ENCODE measurements at places on chromosomes 5 and 9.

DNA sequence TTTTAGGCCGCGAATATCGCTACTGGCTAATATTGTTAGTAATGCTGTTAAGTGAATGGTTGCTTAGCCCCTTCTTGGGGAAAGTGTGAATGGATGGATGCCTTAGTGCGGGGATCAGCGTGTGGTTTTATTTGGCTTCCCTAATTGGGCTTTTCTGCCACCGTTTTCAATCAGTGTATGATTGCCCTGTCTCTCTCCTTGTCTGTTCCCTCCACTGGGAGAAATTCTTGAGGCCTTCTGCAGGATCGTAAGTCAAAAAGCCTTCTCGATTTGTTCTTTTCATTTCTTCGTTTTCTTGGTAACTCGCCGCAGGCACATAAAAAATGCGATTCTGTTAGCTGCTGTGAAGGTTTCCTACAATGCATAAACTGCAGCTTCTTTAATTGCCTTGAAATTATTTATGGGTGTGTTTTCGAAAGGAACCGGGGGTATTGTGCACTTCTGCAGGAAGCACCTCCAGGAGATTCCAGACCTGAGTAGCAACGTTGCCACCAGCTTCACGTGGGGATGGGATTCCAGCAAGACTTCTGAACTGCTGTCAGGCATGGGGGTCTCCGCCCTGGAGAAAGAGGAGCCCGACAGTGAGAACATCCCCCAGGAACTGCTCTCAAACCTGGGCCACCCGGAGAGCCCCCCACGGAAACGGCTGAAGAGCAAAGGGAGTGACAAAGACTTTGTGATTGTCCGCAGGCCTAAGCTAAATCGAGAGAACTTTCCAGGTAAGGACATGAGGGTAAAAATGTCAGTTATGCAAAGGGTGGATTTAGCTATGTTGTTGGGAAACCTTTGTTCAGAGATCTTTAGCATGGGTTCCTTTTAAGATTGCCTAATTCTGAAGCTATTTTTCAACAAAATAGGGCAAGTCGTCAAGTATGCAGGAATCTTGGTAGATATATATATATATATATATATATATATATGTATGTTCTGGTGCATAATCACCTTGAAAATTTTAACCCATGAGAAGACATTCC is 700 bp downstream of the SKP2 start:
- DNase-seq: no peak

GRCh38 chr9:138082918-138083636 is 205.5 kb downstream of the CACNA1B start:
- DNase-seq: no peak

GRCh38 chr5:62111428-62111827 is 194.6 kb upstream of the KIF2A start:
- DNase-seq: no peak

GRCh38 chr9:21684831-21685362 is 117.5 kb upstream of the MTAP start:
- DNase-seq: peak; percentile 99

- no peak for DNase-seq
Measured at GRCh38 chr9:133987446-133987788, 4.7 kb downstream of the VAV2 start.

DNA sequence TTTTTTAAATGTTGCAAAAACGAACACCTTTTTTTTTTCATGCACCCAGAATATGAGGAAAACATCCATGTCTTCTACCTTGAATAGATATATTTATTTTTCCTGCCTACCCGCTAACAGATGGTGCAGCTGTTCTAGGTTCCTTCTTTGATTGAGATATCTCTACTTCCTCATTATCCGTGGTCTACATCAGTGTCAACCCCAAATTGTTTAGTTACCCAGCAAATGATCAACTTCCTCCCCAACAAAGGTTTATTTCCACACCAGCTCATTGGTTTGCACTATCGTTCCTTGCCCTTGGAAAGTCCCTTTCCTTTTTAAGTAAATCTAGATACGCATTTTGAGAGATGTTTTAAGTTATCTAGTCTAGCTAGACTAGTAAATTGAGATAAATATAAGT is 166.4 kb downstream of the PRR16 start:
- DNase-seq: no peak

DNA sequence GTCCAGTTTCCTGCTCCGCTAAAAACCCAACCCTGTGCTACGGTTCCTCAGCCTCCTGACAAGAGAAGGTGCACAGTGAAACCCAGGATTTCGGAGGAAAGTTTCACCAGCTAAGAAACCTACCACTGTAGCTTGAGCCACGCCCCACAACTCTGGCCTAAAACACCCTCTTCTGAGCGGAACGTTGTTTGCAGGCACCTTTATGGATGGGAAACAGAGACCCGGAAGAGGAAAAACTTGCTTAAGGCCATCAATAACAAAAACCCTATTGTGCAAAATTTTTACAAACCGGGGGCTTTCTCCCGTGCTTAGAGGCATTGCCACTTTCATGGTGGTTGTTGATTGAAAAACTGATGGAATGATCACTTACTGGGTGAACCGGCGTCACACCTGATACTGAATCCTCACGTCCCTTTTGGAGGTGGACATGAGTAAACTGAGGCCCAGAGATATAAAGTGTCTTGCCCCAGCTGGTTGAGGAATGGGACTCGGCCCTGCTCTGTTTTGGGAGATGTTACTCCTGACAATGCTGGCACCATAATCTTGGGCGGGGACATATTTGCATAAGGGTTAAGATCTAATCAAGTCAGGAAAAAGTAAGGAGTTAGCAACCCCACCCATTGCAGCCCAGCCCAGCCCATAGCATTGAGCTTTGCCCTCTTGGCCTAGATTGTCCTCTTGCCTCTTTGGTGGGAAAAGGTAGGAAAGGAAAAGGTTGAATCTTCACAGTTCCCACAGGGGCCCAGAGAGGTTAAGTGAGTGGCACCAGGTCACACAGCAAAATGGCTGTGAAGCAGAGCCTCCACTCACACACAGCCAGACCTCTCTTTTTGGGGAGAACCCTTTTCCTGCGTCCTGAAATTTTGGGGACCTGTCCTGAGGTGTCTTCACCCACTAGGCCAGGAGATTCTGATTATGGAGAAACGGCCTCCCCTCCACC is 23.2 kb upstream of the PTGS1 start:
- no peak for DNase-seq

GRCh38 chr9:137070201-137070905 is at the start of gene SAPCD2:
SAPCD2 (minus strand) TSS chr9:137070557; CDS start chr9:137070460, 97 bp downstream.
- no peak for DNase-seq

DNA sequence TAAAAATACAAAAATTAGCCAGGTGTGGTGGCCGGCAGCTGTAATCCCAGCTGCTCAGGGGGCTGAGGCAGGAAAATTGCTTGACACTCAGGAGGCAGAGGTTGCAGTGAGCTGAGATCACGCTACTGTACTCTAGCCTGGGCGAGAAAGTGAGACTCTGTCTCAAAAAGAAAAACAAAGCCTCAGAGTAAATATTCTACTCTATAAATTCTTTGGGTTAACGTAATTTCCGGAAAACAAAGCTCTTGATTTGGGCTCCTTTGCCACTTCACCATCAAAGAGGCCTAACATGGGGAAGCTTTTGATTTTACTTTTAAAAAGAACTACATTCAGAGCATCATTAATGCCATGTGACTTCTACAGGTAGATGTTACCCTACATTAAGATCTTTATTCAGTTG is 103.1 kb downstream of the SERINC5 start:
- no peak for DNase-seq

- no peak for DNase-seq
Measured at GRCh38 chr9:93209097-93209496, 25.2 kb downstream of the WNK2 start.

- DNase-seq: no peak
Measured at GRCh38 chr5:78387468-78388153, 27.2 kb downstream of the SCAMP1 start.

- peak; percentile 64 for DNase-seq
Measured at GRCh38 chr5:19531374-19531952, 456.5 kb downstream of the CDH18 start.

- no peak for DNase-seq
Measured at GRCh38 chr5:122063836-122064235, 14.2 kb downstream of the LOX start.

- no peak for DNase-seq
Measured at GRCh38 chr9:119834064-119834620, 464.9 kb upstream of the BRINP1 start.

DNA sequence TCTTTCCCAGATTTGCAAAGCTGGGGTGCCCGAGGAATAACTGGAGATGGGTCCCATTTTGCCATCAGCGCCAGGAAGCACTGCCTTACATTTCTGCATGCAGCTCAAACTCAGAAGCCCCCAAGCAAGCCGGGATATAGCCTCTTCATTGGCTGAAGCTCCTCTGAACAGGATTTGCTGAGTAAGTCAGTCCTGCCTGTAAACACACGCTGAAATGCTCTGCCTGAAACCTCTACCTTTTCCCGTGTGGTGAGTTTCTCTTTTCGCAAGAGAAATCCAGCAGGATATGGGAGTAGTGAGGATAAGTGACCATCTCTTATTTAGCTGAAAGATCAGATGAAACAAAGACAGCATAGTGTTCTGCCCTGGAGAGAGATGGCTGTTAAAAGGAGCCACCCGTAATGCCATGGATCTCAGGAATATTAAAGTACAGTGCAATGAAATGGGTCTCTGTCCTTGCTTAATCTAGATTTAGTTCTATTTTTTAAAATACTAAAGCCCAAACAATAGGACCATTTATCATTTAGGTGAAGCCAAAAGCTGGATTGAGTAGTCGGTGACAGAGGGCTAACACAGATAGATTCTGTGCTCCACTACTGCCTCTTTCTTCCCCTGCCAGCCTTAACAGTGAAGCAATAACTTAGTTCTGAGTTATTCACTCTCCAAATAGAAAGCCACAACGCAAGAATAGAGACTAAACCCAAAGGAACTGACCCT is 177.5 kb upstream of the PPP2R2B start:
- DNase-seq: no peak

- DNase-seq: no peak
Measured at GRCh38 chr9:133740911-133741310, 2.8 kb upstream of the SARDH start.

- DNase-seq: no peak
Measured at GRCh38 chr5:108174286-108174685, 207.6 kb downstream of the FBXL17 start.

- DNase-seq: no peak
Measured at GRCh38 chr5:170791325-170791954, 7.9 kb downstream of the GABRP start.

- no peak for DNase-seq
Measured at GRCh38 chr9:111992523-111992922, 95.9 kb downstream of the UGCG start.

DNA sequence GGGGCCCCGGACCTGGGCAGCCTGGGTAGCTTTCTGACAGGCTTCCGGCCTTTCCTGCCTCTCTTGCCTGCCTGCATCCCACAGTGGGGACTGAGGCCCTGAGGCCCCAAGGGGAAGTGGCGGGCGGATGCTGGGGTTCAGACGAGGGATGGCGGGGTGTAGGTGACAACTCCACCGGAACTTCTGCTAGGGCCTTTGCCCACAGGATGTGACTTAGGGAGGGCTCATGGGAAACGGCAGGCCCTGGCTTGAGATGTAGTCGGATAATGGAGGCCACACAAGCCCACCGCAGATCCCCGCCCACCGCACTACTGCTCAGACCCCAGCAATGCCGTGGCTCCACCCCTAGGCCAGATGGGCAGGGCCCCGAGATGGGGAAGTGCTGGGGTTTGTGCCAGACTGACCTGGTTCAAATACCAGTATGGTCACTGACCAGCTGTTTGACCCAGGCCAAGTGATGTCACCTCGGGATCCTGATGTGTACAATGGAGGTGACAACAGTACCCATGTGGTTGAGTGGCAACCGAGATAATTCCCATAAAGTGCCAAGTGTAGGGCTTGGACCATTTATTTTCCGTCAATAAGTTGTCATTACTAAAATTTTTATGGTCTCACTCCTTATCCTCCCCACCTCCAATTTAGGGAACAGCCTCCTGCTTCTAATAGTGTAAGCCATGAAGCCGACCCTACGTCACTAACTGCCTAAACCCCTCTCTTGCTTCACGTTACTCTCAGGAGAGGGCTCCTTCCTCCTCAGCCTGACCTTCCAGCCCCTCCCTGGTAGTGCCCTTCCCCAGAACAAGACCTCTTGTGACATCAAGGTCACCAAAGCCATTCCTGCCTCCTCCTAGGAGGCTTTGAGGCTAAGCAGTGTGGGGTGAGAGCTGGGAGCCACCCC is 2.5 kb upstream of the CDK9 start:
- DNase-seq: no peak

- DNase-seq: no peak
Measured at GRCh38 chr5:172114875-172115422, 73.1 kb downstream of the STK10 start.
